Globus pallidus (tissue), 1 donor: ENCODE measurements at places on chromosomes 4 and X.
A peak's percentile ranks its signal among the peaks of the same experiment; 100 is the strongest.

DNA sequence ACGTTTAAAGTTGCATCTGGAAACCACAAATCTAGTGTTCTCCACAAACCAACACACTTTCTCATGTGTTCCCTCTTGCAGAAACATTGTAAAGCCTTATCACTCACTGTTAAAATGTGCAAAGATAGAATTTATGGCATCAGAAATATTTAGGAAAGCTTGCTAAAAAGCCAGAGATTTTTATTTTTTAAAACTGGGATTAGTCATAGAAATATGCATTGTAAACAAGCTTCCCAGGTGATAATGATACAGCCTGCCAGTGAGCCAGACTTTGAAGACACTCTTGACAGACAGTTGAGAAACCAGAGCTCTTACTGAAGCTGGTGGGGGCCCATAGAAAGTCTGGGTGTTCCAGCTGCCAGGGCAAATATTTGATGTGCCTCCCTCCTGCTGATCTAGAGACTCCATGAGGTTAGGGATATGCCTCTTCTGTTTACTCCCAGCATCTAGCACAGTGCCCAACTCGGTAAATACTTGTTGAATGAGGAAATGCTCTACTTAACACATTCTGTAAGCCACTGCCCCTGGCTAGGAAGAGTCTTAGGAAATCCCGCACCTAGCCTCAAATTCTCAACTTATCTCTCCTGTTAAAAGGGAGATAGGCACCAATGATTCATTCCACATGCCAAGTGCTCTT is 179.0 kb upstream of the RASGEF1B start:
- no peak for DNase-seq

DNA sequence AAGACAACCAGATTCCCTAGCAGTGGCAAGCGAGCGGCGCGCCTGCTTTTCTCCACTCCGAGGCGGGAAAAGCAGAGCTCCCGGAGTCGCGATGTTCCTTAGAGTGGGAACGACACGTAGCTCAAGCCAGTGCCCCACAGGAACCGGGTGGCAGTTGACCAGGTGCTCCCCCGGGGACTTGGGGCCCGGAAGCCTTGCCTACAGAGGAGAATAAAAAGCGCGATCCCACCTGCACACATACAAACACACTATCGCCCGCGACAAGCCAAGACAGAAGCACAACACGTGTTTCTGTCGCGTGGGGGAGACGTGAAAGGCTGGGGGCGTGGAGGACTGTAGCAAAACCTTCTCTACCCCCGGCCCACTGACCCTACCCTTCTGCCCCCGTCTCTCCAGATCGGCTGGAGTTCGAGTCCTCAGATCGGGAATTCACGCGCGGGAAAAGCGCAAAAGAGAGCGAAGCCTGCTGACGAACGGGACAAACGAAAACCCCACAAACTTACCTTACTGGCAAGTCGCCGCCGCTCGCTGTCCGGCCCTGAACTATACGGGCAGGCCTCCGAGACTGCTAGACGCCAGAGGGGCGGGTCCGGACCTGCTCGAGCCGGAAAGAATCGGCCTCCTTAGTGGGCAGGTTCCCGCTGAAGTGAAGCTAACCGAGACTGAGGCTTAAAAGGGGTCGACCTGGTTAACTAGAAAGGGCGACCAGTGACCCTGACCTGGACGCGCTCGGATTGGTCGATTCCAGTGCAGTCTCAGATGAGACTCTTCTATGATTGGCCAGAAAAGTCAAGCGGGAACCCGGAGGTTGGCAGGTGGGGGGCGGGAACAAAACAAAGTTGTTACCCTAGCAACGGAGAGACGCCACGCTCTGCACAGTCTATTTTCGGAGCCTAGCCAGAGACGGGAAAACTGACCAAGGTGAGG is at the start of the genes DNAAF6 and NUP62CL:
Gene DNAAF6, plus strand, starts transcription at position 842 of the 927 bp plus-strand sequence. CDS start 6,265 bp downstream, outside the sequence.
Gene NUP62CL, minus strand, starts transcription at position 664 of the 927 bp plus-strand sequence. CDS start 31,287 bp downstream, outside the sequence.
- DNase-seq = peak; percentile 21

GRCh38 chr4:79673377-79673776 is 265.3 kb upstream of the GK2 start:
- no peak for DNase-seq

DNA sequence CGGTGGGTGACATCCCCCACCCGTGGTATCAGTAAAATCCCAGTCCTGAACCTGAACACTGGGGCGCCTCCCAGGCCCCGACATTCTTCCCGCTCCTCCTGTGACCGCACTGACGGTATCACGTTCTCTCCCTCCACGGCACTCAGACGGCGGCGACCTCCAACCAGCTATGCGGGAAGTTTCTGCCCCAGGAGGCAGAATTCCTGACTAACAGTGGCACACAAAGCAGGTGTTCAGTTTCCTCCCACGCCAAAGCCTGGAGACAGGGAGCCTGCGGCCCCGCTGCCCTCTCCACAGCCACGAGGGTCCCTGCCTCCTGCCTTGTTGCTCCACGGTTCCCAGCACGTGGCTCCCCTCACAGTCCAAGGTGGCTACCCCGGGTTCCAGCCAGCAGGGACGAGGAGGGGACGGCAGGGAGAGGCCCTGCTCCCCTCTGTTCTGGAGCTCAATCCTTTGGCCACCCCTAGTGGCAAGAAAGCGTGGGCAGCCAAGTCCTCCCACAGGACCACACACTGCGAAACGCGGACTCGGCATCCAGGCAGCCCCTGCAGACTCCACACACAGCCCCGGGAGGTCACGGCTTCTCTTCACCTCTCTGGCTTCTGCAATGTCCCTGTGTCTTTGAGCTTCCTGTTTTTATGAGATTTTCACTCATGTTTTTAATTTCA is 15.2 kb downstream of the CTBP1 start:
- DNase-seq = no peak

GRCh38 chr4:13821522-13821921 is 194.0 kb upstream of the BOD1L1 start:
- no peak for DNase-seq

GRCh38 chr4:100170986-100171385 is 19.3 kb downstream of the DDIT4L start:
- DNase-seq = no peak

GRCh38 chr4:176726803-176727202 is 65.9 kb downstream of the VEGFC start:
- DNase-seq = no peak

GRCh38 chrX:108186811-108187210 is 95.2 kb downstream of the ATG4A start:
- no peak for DNase-seq
